ENCODE measurements at places on chromosomes 2 and 18. TPM values are rescaled to one million over a fixed set of nuclear protein-coding genes. Genes with fewer than 3 reads are reported as not detected.
A peak's percentile ranks its signal among the peaks of the same experiment; 100 is the strongest.

GRCh38 chr2:149587950-149588487 is 444 bp upstream of the MMADHC start:
- peak overlapping the region; percentile 89 for H3K27ac ChIP-seq
- peak overlapping the region; percentile 84 for H3K4me3 ChIP-seq
- no peaks in the 10 kb centered on the region for H3K27me3 ChIP-seq

GRCh38 chr2:33395655-33396249 is 80.7 kb upstream of the RASGRP3 start:
- DNase-seq: peak; percentile 22
- H3K27ac ChIP-seq: no peak overlapping the region
- H3K4me3 ChIP-seq: no peak overlapping the region
- no peaks in the 10 kb centered on the region for H3K27me3 ChIP-seq
- no peaks in the 10 kb centered on the region for H3K36me3 ChIP-seq

GRCh38 chr2:10721396-10722251 is at the start of gene ATP6V1C2:
ATP6V1C2 (plus strand) TSS chr2:10721630; CDS start chr2:10722850, 1,220 bp downstream.
- peaks cover 15% of the 10 kb centered on the region for H3K4me1 ChIP-seq
- H3K36me3 ChIP-seq: no peaks in the 10 kb centered on the region
- no peak for DNase-seq
- peaks cover 56% of the 10 kb centered on the region for H3K27me3 ChIP-seq
- peak within 1 kb of the TSS; percentile 31 for H3K4me3 ChIP-seq
- no peak within 1 kb of the TSS for H3K27ac ChIP-seq

GRCh38 chr18:66523219-66523991 is 80.5 kb downstream of the CDH19 start:
- no peak overlapping the region for H3K27ac ChIP-seq
- H3K27me3 ChIP-seq: no peaks in the 10 kb centered on the region
- no peaks in the 10 kb centered on the region for H3K4me1 ChIP-seq
- H3K4me3 ChIP-seq: no peak overlapping the region
- H3K36me3 ChIP-seq: no peaks in the 10 kb centered on the region

GRCh38 chr18:79586436-79587225 is 93.0 kb upstream of the CTDP1 start:
- no peak for DNase-seq
- H3K27me3 ChIP-seq: peaks cover 2% of the 10 kb centered on the region
- H3K27ac ChIP-seq: no peak overlapping the region
- H3K4me1 ChIP-seq: no peaks in the 10 kb centered on the region

DNA sequence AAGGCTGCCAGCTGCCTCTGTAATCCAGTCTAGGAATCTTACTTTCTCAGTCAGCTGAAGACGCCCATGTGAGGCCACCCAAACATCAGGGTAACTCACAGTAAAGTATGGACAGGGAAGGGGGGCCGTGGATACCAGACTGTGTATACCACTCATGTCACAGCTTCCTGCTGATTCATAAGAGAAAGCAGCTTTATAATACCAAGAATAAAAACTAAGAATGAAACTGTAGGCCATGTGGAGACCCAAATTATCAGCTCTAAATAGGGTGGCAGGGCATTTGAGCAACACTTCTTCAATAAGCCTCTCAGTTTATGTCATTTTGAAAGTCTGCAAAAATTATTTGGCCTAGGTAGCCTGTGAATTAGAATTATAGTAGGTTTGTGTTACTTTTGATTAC is 115.0 kb upstream of the CDCA7 start:
- no peak for DNase-seq
- H3K27ac ChIP-seq: no peak overlapping the region
- H3K4me1 ChIP-seq: no peaks in the 10 kb centered on the region

- H3K36me3 ChIP-seq: no peaks in the 10 kb centered on the region
- no peak for DNase-seq
- H3K4me3 ChIP-seq: no peak overlapping the region
- no peaks in the 10 kb centered on the region for H3K4me1 ChIP-seq
- no peak overlapping the region for H3K27ac ChIP-seq
These were observed 28.6 kb upstream of the VIT start for GRCh38 chr2:36667931-36668330.

DNA sequence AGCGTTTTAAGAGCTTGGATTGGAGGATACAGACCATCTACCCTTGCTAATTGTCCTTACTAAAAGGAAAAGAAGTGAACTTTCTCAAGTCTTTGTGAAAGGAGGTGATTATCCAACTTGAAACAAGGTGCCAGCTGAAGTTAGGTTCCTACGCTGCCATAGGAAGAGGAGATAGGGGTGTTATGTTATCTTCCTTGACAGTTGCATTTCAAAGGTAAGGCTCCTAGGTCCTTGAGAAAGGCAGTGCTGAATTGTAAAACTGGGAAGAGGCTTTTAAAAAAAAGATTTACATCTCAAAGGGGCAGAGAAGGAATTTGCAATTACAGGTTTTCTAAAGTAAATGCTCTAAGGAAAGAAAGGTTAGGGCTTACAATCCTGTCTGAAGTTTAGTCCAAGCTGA is 810.2 kb upstream of the LRATD1 start:
- no peak for DNase-seq
- H3K4me3 ChIP-seq: no peak overlapping the region
- H3K27me3 ChIP-seq: no peaks in the 10 kb centered on the region
- no peaks in the 10 kb centered on the region for H3K4me1 ChIP-seq

- H3K27me3 ChIP-seq: no peaks in the 10 kb centered on the region
- DNase-seq: no peak
- no peaks in the 10 kb centered on the region for H3K4me1 ChIP-seq
- H3K27ac ChIP-seq: no peak overlapping the region
- no peaks in the 10 kb centered on the region for H3K36me3 ChIP-seq
These were observed 77.4 kb upstream of the NPAS2 start for GRCh38 chr2:100742277-100743254.

NOSTRIN gene
- total RNA-seq: 1.0 TPM

TMEM17 gene
- not detected for total RNA-seq

GALNT14 gene
- total RNA-seq: not detected

SATB2 gene
- total RNA-seq: not detected

Measured in CD4-positive, alpha-beta T cell (primary cell).